Amniotic epithelial cell (primary cell): ENCODE measurements at places on chromosomes 4 and X.
A peak's percentile ranks its signal among the peaks of the same experiment; 100 is the strongest.

- DNase-seq: no peak
Observed at GRCh38 chr4:88753658-88754571, 56.3 kb upstream of the NAP1L5 start.

DNA sequence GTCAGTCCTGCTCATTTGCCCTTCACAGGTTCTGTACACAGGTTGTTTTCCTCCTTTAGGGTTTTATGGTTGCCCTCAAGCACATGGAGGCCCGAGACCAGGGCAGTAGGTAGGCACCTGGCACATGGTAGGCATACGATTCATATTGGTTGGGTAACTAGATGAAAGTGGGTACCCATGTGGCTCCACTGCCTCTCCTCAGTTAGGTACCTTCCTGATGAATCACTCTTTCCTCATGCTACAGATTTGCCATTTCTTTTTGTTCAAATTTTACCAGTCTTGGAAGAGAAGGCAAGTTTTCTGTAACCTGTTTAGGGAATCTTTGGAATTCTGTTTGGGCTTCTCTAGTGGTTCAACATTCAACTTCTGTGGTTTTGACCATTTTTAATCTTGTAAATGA is 121.3 kb downstream of the FHIP1A start:
- DNase-seq: no peak

DNA sequence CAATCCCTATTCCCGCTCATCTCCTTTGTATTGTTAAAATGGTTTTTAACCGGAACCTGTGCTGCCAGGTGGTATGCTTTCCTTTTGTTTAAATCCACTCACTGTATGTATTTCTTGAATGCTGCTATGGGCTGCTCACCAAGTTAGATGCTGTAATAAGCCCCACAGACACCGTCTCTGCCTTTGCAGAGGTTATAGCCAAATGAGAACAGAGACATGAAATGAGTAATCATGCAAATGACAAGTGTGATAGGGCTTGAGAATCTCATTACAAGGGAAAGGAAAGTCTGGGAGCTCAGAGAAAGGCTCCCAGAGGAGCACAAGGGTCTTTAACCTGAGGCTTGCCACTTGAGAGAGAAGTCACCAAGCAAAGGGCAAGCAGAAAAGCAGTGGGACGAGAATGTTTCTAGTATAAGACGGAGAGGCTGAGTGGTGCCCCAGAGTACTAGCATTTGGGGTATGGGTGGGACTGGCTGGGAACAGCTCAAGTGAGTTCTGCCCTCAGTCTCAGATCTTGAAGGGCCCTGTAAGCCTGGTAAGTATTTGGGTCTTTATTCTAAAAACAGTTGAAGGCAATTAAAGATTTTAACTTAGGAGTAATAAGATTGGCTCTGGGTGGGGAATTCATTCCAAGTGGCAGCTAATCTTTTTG is 110.8 kb upstream of the H2AZ1 start:
- no peak for DNase-seq

DNA sequence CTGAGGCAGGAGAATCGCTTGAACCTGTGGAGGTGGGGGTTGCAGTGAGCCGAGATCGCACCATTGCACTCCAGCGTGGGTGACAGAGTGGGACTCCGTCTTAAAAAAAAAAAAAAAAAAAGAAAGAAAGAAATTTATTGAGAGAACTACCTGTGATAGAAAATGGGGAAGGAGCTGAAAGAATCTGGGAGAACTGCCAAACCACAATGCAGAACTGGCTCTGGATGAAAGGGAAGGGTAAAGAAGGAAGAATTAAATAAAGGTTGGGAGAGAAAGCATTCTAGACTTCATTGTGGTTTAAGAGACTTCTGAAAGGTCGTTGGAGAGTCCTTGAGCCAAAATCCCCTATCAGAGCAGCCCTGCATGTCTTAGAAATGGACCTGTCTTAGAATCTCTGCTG is 567.9 kb upstream of the HTR2C start:
- no peak for DNase-seq

GRCh38 chr4:83238393-83239248 is 46.0 kb downstream of the COQ2 start:
- no peak for DNase-seq

DNA sequence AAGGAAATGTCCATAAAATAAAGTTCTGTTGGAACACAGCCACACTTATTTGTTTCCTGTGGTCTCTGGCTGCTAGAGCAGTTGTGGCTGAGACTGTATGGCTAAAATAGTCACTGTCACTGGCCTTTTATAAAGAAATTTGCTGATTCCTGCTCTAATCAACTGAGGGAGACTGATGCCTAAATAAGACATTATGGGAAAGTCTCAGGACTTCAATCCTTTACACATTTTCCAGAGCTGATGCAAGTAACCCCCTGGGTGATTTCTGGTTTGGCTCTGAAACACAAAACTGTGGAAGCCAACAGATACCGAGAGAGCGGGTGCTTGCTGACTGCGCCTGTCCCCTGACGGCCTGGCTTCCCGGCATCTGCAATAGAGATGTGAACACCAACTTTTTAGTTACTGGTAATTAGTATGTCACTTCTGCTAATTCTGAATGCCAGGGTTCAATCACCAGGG is 64.0 kb downstream of the POLR2B start:
- DNase-seq: no peak

- no peak for DNase-seq
Observed at GRCh38 chr4:178086320-178086719, 644.1 kb upstream of the AGA start.

DNA sequence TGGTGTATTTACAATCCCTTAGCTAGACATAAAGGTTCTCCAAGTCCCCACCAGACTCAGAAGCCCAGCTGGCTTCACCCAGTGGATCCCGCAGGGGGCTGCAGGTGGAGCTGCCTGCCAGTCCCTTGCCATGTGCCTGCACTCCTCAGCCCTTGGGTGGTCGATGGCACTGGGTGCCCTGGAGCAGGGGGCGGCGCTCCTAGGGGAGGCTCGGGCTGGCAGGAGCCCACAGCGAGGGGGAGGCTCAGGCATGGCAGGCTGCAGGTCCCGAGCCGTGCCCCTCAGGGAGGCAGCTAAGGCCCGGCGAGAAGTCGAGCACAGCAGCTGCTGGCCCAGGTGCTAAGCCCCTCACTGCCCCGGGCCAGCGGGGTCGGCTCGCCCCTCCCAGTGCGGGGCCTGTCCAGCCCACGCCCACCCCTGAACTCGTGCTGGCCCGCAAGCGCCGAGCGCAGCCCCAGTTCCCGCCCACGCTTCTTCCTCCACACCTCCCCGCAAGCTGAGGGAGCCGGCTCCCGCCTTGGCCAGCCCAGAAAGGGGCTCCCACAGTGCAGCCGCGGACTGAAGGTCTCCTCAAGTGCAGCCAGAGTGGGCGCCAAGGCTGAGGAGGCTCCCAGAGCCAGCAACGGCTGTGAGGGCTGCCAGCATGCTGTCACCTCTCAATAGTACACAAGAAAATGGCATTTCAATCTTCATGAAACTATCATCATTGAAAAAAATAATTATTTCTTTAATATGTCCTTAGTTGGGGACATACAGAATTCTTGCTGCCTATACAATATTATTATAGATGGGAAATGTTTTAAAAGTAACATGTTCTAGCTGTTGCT is 189.1 kb downstream of the SLC7A11 start:
- no peak for DNase-seq

GRCh38 chr4:147620315-147620714 is 3.1 kb downstream of the TMEM184C start:
- DNase-seq: no peak

DNA sequence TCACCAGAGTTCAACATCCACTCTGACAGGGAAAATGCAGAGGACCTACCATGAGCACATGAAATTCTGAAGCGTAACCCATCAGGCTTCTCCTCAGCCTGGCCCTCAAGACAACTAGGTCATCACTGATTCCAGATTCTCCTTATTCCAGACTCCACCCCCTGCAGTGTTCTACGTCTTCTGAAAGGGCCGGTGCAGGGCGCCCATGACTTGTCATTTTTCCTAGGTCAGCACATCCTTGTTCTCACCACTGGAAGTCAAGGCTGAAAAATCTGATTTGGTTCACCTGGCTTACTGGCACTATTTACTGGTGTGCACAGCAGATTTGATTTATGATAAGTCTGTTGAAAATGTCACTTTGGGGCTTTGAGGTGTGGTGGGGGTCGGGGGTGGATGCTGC is 140.9 kb upstream of the KLF3 start:
- no peak for DNase-seq

GRCh38 chrX:49292400-49293362 is 10.8 kb upstream of the GAGE10 start:
- DNase-seq: no peak

DNA sequence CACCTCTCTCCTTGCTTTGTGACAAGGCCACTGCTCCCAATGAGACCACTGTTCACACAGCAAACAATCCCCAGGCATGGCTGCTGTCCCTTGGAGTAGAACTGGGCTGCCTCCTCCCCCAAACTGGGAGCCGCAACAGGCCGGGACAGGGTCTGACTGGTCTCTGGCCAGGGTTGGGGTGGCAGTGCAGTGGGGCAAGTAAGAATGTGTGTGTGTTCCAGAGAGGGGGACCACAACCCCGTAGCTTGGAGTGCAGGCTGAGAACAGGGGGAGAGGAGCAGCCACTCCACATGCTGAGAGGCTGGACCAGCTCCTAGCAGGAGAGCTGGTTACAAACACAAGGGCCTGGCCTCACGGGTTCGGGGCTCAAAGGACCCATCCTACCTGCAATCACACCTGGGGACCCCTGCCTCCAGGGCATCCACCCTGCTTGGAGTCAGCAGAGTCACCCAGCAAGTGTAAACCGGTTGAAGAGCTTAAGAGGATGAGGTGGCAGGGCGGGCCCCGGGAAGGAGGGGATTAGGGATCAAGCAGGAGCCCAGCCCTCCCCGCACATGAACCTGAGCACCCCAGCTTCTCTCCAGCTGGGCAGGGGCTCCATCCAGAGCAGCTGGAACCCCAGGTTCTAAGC is 3.8 kb upstream of the ZNF185 start:
- DNase-seq: no peak

GRCh38 chrX:115504167-115504566 is 56.8 kb upstream of the PLS3 start:
- no peak for DNase-seq

- peak; percentile 9 for DNase-seq
Observed at GRCh38 chrX:37875675-37876074, 28.3 kb upstream of the DYNLT3 start.

- DNase-seq: no peak
Observed at GRCh38 chr4:146243141-146243882, 29.0 kb downstream of the REELD1 start.

- no peak for DNase-seq
Observed at GRCh38 chrX:48814722-48815121, 11.6 kb upstream of the ERAS start.

GRCh38 chr4:23686169-23686897 is 203.5 kb downstream of the PPARGC1A start:
- no peak for DNase-seq

- peak; percentile 43 for DNase-seq
Observed at GRCh38 chrX:107537815-107538214, 88.4 kb downstream of the FRMPD3 start.

DNA sequence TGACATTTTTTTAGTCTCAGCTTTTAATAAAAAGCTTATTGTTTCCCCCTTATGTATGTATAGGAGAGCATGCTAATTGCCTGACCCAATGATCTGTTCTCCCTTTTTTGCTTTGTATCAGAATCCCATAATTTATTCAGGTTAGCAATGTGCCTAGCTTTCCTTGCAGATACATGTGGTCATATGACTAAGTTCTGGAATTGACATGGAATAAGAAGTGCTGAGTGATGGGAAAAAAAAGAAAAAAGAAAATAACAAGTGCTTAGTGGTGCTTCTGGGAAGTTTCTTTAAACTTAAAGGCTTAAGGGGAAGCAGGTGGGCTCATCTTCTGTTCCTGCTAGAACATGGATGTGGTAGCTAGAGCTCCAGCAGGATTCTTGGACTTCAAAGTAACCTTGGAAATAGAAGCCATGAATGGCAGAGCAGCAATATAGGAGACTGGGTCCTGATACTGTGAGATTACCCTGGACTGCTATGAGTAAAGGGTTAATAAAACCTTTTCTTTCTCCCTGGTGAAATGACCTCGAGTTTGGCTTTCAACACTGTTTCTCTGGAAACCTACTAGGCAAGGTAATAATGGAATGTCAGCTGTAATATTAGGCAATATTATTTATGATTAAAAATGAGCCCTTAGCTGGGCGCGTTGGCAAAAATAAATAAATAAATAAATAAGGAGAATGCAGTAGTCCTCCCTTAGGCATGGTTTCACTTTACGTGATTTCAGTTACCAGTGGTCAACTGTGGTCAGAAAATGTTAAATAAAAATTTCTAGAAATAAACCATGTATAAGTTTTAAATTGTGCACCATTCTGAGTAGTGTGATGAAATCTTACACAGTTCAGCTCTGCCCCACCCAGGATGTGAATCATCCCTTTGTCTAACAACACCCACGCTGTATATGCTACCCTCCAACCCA is 16.7 kb upstream of the RBM41 start:
- DNase-seq: peak; percentile 48

- no peak for DNase-seq
Observed at GRCh38 chr4:63620271-63620670, 789.0 kb downstream of the TECRL start.

DNA sequence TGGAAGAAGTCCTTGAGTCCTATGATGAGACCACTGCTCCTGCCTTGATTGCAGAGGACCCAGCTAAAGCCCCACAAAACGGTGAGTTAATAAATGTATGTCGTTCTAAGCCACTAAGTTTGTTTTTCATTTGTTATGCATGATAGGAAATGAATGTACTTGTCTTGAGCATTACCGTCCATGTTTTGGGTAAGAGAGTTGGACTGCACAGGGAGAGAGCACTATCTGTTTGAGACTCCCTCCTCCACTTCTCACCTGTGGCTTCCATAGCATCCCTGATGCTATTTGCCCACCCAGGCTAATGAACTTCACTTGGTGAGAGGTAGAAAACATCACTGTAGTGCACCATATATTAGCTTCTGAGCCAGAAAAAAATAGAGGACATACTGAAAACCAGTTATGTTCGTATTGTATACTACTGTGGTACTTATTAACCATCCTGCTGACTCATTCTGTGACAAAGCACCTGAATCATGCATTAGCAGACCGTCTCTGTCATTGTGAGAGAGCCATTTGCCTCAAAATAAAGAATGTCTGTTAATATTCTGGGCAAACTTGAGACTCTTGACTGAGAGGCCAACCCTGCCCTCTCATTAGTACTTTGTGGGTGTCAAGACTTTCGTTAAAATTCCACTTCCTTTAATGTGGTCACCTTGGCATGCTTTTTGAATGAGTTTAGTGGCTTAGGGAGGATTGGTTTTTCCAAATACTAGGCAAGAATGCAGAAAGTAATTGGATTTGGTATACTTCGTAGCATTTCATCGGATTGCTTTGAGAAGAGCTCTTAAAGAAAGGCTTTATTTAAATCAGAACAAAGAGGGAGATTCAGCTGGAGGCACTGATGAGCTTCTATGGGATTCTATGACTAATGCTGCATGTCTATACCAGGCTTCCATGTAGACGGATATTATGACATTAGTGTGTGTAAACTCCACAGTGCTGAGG is 99.3 kb upstream of the GRPR start:
- peak; percentile 57 for DNase-seq

GRCh38 chr4:188110741-188111471 is 1.5 kb upstream of the TRIML2 start:
- peak; percentile 13 for DNase-seq

DNA sequence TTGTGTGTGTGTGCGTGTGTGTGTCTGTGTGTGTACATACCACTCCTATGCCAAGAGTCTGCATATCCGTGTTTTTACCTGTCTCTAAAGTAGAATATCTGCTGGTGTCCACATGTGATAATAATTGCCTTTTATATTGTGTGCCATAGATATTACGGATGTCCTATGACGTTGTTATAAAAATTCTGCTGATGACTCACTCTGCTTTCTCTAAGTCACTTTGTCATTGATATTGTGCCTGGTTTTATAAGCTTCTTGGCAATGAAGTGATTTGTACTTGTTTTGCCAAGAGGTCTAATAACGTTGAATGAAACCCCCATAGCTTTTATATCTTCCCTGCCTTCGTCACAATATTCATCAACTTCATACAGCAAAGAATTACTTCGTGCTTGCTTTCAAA is 102.6 kb upstream of the C1GALT1C1 start:
- DNase-seq: no peak
